ENCODE measurements at places on chromosomes 16 and 17.

DNA sequence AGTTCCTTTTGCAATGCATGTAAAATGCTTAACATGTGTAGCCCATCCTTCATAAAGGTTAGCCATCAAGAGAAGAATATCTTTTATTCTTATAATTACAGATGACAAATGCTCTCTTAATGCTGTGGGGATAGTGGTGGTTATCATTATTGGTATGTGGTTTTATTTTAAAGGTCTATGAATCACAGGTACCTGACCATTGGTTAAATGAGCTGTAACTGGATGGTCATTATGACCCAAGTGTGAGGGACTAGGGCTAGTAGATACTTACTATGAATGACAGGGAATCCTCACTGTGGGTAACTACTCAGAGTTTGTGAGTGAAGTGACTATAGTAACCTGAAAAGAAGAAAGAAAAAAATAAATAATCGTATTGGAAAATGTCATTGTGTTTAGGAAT is 78.8 kb downstream of the CDRT15 start:
- DNase-seq: no peak

GRCh38 chr16:70634861-70635260 is 11.5 kb upstream of the IL34 start:
- no peak for DNase-seq

- no peak for DNase-seq
Measured at GRCh38 chr17:30379303-30379902, 676 bp downstream of the CPD start.

- no peak for DNase-seq
Measured at GRCh38 chr17:1792495-1793446, 30.9 kb downstream of the SERPINF1 start.

DNA sequence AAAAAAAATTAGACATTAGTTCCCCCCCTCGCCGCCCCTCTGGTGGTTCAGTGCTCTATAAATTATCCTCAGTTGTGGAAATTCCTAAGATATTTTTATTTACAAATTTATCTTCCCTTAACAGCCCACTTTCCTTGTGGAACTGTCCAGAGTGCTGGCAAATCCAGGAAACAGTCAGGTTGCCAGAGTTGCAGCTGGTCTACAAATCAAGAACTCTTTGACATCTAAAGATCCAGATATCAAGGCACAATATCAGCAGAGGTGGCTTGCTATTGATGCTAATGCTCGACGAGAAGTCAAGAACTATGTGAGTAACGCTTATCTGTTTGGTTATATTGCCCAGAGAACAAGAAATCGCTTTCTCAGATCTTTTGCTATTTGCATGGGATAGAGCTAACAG is 2.9 kb downstream of the KPNB1 start:
- no peak for DNase-seq

Measured in AG20443 (cell line).